ENCODE measurements at places on chromosomes 13 and 19. TPM values are rescaled to one million over a fixed set of nuclear protein-coding genes. Genes with fewer than 3 reads are reported as not detected.
A peak's percentile ranks its signal among the peaks of the same experiment; 100 is the strongest.

GRCh38 chr13:44867825-44868224 is 121.4 kb downstream of the NUFIP1 start:
- DNase-seq: no peak

GRCh38 chr19:51047031-51047335 is 12.2 kb upstream of the KLK12 start:
- no peak for DNase-seq

DNA sequence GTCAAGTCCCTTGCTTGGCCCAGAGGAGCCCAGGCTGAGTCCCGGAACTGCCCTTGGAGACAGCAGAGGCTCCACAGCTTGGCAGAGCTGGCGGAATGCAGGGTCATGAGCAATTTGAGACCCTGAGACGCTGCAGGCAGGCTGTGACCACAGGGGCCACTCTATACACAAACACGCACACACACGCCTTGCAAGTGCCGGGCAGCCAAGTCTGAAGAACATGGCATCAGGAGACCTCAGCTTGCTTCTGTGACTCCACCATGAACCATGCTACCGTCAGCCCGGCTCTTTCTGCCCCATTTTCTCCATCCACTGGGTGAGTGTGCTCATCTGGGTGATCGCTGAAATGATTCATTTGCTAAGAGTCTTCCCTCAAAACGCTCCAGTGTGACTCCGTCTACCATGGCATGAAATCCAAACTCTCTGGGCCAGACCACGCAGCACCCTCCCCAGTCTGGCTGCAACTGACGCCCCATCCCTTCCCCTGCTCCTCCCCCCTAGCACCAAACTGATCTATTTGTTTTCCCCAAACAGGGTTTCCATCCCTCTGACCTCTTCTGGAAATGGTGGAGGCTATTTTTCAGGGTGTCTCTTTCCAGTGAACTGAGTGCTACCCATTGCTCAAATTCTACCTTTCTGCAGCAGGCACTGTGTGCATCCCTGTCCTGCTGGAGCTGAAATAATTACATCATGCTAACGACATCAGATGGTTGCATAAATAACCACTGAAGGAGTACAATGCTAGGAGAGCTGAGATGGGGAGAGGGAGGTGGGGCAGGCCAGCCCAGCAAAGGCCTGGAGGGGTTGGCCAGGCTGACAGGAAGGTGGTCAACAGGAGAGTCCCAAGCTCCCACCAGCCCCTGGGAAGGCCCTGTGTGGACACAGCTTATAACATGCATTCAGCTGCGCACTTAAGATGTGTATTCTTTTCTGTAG is 3.1 kb downstream of the CARS2 start:
- DNase-seq: peak; percentile 55

GRCh38 chr19:39413272-39413910 is 922 bp downstream of the PLEKHG2 start:
- peak; percentile 66 for DNase-seq

DNA sequence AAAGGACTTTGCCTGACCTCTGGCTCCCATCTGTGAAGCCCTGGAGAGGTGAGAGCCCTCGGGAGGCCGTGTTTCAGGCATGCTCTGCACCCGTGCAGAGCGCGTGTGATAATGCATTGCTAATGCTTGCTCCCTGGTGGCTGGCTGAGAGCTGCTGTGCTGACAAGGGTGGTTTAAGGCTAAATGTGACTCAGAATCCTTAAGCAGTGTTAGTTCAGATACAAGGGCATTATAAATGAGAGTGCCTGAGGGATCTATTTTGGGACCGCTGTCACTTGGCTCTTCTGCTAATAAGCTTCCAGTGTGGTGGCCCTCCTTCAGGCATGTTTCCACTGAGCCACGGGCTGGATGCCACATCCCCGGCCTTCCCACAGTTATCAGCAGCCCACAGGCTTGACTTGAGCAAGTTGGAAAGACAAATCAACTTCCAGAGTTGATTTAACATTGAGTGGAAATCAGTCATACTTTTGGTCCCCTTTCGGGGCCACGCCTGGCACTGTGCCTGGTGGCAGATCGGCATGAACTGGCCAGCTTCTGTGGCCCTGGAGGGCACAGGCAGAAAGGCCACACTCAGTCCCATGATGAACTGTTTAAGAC is 17.0 kb downstream of the ALOX5AP start:
- no peak for DNase-seq

DNA sequence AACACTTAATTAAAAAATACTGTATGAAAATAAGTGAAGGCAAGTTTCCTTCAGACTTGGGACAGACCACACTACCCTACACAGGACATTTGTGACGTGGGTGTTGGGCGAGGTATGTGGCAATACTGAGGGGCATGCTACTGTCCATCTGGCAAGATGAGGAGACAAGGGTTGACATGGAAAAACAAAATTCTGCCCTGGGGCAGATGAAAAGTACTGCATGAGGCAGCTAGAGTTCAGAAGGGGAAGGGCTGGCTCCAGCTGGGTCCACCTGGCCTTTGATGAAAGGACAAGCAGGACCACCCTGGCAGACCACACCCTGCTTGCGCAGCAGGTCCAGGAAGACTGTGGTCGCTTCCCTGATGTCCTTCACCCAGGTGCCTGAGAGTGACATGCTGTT is 43.2 kb downstream of the LATS2 start:
- DNase-seq: no peak

DNA sequence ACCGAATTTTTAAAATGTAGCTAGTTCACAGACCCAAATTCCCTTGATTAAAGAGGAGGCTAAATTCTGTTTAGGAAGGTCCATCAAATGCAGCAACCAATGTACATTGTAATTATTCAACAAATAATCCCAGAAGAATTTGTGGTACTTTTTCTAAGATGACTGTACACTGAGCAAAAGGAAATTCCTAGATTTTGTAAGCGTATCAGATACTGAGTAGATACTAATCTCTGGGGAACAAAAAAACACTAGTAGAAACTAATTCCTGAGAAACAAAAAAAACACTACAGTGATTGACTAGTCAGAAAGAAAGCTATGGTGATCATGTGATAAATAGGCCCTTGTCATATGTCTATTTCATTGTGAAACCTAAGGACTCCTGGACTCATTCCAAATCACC is 246.1 kb downstream of the PCDH17 start:
- no peak for DNase-seq

Gene GZMM
- total RNA-seq: 1.7 TPM

Gene CBY2
- total RNA-seq: not detected

Gene ZNF534
- total RNA-seq: not detected

All from LHCN-M2 (cell line).